ENCODE measurements at places on chromosomes 5 and 9.

DNA sequence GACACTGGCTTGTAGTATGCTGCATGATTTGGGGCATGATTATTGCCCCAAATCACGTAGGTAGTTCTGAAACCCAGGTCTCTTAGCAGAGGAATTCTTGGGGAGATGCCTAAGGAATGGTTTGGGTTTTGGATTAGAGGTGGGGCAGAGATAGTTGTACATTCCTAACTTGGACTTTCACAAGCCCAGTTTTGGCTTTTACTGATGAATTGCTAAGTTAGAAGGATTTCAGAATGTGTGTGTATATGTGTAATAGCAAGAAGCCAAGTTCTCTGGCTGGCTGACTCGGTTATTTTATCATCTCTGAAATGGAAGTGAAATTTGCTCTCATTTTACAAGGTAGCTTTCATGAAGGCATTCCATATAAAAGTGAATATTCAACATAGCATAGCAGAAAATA, 23.8 kb upstream of the ZNF131 start:
- DNase-seq: no peak

- DNase-seq: no peak
Measured at GRCh38 chr5:39167141-39167971, 52.0 kb downstream of the FYB1 start.

- no peak for DNase-seq
Measured at GRCh38 chr5:177531209-177531940, 14.6 kb upstream of the DDX41 start.

DNA sequence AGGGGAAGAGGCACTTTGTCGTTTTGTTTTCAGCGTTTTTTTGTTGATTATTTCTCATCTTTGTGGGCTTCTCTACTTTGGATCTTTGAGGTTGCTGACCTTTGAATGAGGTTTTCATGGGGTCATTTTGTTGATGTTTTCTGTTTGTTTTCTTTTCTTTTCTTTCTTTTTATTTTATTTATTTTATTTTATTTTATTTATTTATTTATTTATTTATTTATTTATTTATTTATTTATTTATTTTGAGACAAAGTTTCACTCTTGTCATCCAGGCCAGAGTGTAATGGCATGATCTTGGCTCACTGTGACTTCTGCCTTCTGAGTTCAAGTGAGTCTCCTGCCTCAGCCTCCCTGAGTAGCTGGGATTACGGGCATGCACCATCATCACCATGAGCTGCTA, 946.7 kb downstream of the TLE4 start:
- no peak for DNase-seq

DNA sequence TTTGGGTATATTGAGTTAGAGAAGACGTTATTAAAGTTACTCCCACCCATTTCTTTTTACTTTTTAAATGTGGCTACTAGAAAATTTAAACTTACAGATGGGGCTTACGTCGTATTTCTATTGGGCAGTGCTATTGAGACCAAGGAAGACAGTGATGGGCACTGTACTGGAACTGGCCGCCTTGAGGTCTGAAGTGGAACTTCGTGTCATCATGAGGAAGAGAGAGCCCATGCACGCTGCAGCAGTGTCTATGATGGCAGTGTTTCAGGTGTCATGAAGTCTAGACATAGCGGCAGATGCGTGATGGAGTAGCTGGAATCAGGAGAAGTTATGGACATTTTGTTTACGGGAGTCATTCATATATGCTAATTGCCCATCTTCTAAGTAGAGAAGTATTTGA, 143.7 kb downstream of the LRRC70 start:
- DNase-seq: no peak

- DNase-seq: no peak
Measured at GRCh38 chr9:36470643-36471290, 70.7 kb upstream of the RNF38 start.

GRCh38 chr9:137225699-137226331, 841 bp downstream of the CYSRT1 start:
- DNase-seq: no peak

DNA sequence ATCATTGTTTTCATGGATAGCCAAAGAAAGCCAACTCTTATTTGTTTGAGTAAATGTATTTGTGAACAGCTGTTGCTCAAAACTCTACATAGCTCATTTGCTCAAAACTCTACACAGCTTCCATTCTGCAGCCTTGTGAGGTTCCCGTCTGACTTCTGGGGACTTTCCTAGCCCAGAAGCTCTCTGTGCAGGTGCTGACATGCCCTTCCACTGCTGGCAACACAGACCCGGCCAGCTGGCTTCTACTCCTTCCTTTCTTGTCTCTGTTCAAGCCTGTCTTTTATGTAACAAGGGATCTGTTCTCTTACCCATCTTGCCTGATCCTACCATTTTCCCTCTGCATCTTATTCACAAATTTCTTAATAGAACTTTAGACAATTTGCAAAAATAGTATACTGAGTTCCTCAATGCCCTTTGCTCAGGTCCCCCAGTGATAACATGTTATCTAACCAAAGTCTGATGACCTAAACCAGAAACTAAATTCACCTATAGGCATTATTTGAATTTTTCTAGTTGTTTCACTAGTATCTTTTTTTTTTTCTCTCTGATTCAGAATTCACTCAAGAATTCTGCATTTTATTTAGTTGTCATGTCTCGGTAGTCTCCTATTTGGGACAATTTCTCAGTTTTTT, 556.5 kb upstream of the SEMA6A start:
- DNase-seq: no peak

- DNase-seq: no peak
Measured at GRCh38 chr9:2559192-2560152, 62.1 kb upstream of the VLDLR start.

- no peak for DNase-seq
Measured at GRCh38 chr5:73939557-73939956, 313.6 kb downstream of the ARHGEF28 start.

DNA sequence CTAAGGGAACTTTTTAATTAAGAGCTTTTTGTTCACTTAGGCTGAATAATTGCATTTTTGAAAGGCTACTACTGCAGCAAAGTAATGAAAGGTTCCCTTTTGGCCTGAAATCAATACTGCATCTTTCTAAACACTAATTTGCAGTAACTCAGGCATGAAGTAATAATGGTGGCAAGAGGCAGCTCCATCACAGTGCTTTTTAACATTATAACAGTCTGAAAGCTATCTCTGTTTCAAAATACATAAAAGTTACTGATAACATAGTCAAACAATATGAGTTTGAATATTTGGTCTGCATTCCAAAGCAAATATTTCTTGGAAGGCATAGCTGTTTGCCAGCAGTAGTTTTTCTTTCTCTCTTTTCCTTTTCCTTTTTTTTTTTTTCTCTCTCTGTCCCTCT, 113.4 kb downstream of the FBN2 start:
- DNase-seq: no peak

- no peak for DNase-seq
Measured at GRCh38 chr5:156883316-156883875, 33.3 kb downstream of the PPP1R2B start.

- no peak for DNase-seq
Measured at GRCh38 chr9:91718071-91718470, 232.0 kb downstream of the ROR2 start.

- DNase-seq: no peak
Measured at GRCh38 chr5:68154119-68154857, 61.3 kb upstream of the PIK3R1 start.

DNA sequence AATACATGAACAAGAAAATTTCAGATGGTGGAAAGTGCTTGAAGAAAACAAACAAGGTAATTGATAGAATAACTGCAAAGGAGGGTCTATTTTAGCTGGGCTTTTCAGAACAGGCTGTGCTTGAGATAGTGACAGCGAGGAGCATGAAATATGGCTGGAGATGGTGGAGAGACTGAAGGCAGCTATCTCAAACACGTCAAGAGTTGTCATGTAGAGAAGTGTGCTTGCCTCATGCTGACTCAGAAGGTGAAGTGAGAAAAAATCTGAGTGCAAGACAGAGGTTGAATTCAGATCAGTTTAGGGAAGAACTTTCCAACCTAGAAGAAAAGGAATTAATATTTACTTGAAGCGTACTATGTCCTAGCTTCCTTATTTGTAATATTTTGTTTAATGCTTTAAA, 115.5 kb upstream of the RANBP3L start:
- DNase-seq: no peak

DNA sequence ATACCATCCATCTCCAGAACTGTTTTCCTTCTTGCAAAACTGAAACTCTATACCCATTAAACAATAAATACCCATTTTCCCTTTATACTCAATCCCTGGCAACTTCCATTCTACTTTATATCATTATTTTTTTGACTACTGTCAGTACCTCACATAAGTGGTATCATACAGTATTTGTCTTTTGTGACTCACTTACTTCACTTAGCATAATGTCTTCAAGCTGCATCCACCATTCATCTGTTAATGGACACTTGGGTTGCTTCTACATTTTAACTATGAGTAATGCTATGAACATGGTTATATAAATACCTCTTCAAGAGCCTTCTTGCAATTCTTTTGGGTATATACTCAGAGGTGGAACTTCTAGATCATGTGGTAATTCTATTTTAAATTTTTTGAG, 11.6 kb upstream of the TYRP1 start:
- no peak for DNase-seq

DNA sequence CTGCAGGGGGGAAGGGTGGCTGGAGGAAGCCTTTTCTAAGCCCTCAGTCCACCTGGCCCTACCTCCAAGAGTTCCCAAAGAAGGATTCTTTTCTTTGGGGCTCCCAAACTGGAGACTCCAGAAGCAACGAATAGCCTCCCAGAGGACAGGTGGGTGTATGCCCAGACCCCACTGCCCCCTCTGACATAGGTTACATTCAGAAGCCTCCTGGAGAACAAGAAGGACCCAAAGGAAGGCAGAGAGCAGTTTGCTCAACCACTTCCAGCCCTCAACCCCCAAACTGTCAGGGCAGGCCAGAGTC, 10.3 kb downstream of the HK3 start:
- DNase-seq: no peak

DNA sequence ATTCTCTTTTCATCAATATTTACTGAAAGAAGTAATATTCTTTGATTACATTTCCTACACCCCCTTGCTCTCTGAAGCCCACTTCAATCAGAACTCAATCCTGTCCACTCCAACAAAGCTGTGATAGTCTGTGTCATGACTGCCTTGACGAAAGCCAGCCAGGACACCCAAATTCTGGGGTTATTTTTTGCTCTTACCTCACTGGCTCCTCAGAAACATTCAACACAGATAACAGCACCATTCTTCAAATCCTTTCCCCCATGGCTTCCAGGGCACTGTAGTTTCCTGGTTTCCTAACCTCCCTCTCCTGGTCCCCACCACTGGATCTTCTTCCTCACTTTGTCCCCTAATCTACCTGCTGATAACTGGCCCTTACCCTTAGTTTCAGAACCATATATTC, 106.1 kb upstream of the FER start:
- no peak for DNase-seq

DNA sequence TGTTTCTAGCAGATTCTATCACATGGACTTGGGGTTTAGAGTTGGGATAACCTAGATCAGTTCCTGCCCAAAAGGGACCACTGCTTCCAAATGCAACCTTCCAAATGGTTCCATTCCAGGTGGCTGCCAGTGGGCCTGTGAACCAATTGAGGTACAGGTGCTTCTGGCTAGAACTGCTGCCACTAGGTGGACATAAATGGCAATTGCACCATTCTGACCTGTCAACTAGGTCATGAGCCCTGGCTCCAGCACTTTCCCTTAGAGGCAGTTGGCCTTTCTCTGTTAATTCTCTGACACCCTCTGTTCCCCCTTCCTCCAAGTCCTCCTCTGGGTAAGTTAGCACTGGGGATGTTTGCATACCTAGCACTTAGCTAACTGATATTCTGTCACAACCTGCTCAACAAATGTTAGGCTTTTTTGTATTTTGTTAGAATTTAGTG, 16.6 kb upstream of the HEMGN start:
- DNase-seq: peak; percentile 59

DNA sequence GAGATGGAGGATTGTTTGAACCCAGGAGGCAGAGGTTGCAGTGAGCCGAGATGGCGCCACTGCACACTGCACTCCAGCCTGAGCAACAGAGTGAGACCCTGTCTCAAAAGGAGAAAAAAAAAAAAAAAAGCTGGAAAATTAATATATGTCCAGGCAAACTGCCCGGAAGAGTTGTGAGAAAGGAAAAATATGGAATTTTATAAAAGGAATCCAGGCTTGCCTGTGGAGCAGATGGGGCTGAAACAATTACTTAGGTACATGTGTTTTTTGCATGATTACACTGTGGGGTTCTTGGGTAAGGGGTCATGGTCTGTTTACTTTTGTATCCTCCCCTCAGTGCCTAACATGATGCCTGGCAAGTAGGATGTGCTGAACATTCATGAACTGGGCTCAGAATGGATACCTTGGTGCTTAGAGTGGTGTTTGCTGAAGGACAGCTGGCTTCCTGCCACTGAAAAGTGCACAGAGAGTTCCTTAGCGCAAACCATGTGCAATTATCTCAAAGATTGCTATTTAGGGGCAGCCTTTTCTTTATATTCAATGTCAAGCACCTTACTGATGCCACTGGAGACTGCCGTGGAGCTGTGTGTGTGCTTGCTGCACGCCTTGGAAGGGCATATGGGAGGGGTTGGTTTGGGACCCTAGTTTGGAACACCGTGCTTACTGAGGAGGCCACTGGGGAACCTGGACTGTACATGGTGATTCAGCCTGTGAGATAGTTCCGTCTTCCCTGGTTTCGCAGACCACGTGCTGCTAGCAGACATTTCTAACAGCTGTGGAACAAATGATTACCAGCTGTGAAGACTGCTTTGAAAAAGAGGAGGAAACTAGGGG, 78.4 kb downstream of the MAP1B start:
- no peak for DNase-seq

GRCh38 chr5:77774981-77775789, 954 bp downstream of the TBCA start:
- DNase-seq: no peak

- DNase-seq: no peak
Measured at GRCh38 chr5:54895816-54896341, 89.5 kb downstream of the ESM1 start.

- DNase-seq: no peak
Measured at GRCh38 chr5:142717582-142718215, 31.8 kb upstream of the FGF1 start.

DNA sequence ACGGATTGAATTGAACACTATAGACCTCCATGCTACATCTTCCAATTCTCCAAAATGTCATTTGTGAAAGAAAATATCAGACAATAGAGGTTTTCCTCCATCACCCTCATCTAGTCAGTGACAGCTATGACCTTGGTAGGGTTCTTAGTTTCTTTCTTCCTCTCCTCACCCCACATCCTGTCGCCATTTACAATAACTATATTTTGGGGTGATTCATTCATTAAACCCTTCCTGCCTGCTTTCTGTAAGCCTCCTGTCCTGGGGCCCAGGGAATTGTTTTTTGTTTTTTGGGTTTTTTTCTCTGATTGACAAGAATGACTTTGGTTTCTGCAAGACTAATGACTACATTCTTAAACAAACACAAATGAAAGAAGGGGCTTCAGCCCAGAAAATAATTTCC, 82.6 kb downstream of the PRELID2 start:
- DNase-seq: no peak
